ENCODE measurements at places on chromosomes 12 and 14. TPM values are rescaled to one million over a fixed set of nuclear protein-coding genes. Genes with fewer than 3 reads are reported as not detected.

DNA sequence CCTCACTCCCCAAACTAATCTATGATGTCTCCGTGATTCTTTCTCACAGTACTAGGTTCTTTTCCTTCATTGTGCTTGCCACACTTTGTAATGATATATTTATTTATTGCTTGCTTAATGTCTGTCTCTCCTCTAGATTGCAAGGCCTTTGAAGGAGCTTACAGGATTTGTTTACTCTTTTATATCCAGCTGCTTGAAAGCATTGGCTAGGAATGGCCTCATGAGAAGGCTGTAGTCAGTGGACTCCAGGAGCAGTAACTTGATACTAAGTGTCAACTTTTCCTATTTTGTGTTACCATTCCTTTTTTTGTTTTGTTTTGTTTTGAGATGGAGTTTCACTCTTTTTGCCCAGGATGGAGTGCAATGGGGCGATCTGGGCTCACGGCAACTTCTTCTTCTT, 7.3 kb upstream of the FAM234B start:
- no peak for DNase-seq

GRCh38 chr14:76677534-76678145, 83.6 kb upstream of the VASH1 start:
- DNase-seq, result no peak

The ART4 gene
- total RNA-seq, result 3.3 TPM

- DNase-seq, result no peak
Observed at GRCh38 chr14:61147381-61147821, 133.7 kb downstream of the TMEM30B start.

The GALNT6 gene
- total RNA-seq, result 0.77 TPM

DNA sequence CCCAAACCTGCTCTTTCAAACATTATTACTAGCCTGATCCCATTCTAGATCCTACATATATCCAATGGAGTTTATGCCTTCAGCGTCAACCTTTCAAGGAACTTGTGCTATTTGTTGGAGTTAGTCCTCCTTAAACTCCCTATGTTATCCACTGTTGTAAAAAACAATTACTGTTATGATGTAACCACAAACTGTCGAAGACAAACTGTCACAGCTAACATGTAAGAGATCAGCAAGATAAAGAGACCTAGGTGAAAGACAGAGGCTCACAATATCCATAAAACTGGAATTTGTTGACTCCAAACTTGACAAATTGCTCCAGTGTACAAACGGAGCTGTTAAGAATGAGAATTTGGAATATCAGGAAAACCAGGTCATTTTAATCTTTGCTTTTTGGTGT, 70.7 kb downstream of the CDK17 start:
- no peak for DNase-seq

- no peak for DNase-seq
Observed at GRCh38 chr14:29821242-29821641, 106.4 kb downstream of the PRKD1 start.

DNA sequence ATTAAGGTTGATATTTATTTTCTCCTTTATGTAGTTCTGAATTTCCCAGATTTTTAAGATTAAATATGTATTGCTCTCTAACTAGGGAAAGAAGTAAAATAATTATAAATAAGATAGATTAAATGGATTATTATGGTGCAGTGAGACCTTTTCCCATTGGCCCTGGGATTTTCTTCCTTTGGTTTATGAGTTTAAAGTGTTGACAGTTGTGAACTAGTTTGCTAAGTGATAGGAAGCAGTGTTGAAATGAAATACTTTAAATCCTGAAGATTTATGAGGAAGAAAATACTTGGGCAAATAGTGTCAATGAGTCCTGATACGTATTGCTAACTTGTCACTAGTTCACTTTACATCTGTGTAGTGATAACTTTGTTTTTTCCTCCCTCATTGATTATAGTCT, 188.9 kb downstream of the RAD51B start:
- DNase-seq, result no peak

The ANAPC7 gene
- total RNA-seq, result 31.8 TPM

The RTL1 gene
- not detected for total RNA-seq

DNA sequence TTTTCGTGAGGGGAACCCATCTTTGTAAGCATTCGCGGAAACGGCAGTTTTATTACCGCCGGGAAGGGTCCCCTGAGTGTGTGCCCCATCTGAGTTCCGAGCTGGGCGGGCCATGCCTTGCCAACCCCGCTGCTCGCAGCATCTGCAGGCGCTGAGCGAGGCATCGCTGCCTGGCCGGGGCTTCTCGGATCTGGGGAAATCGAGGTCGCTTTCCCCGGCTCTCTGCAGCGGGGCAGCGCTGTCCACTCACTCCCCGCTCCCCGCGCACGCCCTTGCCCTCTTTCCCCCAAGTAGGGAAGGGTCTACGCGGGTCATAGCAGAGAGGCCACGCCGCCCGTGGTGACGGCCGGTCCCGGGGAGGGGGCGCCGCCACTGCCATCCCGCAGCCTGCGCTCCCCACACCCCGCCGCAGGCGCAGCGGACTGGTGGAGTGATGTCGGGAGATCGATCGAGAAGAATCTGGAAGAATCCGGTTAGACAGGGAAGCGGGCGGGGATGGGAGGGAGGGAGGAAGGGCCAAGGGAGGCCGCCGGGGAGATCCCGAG, 507 bp upstream of the FKBP4 start:
- DNase-seq, result peak; percentile 46

The ZNF385A gene
- total RNA-seq, result 7.7 TPM

The MORN3 gene
- total RNA-seq, result not detected

DNA sequence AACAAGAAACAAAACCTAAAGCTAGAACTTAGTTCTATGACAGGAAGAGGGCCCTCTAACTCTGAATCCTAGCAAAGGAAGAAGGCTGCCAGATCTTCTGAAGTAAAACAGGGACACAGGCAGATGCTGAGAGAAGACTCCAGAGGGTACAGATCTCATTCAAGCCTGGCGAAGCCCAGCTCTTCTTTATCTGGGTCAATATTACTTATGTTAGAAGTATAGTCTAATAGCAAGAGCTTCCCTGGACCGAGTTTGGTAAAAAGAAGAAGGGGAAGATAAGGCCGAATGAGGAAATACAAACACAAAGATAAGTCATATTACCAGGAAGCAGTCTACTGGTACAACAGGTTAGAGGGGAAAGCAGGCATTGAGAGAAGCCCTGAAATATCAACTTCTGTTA, 79.9 kb upstream of the CCDC91 start:
- no peak for DNase-seq

Measured in left ventricle myocardium superior (tissue), 1 donor.